ENCODE measurements at places on chromosomes 5 and 9.

DNA sequence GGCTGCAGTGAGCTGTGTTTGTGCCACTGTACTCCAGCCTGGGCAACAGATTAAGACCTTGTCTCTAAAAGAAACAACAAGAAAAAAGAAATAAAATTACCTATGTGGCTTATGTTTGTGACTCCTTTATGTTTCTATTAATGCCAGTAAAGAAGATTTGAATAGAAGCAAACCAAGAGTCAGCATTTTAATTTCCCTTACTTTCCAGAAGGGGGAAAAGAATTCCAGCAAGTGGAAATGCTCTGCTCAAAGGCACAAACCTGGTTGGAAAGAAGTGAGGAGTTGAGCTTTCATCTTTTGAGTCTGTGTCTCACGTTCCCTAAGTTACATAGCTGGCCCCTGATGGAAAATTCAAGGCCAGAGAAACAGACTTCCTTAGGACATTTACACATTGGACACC, 23.6 kb upstream of the ELL2 start:
- no peak for DNase-seq

DNA sequence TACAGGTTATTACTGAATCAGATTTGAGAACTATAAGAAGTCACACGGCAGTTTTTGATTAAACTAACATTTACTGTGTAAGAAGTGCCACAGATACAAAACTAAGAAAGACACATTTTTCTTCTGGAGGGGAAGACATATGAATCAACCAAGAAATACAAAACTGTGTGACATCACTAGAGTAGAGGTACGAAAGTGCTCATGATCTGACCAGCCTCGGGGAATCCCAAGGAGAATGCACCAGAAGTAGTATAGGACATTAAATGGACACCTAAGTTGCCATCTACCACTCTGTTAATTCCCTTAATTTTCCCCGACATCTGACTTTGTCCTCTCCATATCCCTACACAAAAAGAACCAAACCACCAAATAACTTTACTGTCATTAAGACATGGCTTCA, 5.3 kb upstream of the IFNK start:
- no peak for DNase-seq

DNA sequence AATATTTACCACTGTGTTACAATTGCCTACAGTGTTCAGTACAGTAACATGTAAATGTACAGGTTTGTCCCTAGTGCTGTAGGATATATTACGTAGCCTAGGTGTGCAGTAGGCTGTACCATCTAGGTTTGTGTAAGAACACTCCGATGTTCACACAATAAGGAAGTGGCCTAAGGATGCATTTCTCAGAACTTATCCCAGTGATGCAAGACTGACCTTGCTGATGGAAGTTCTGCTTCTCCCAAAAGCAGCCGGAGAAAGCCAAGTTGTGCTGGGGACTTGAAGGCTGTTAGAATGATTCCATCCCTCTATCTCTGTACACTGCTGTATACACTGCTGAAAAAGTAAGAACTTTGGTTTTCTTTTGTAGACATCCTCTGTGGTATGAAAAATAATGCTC, 21.6 kb downstream of the NEUROG1 start:
- no peak for DNase-seq

GRCh38 chr5:142313682-142314081, 11.1 kb downstream of the SPRY4 start:
- no peak for DNase-seq

DNA sequence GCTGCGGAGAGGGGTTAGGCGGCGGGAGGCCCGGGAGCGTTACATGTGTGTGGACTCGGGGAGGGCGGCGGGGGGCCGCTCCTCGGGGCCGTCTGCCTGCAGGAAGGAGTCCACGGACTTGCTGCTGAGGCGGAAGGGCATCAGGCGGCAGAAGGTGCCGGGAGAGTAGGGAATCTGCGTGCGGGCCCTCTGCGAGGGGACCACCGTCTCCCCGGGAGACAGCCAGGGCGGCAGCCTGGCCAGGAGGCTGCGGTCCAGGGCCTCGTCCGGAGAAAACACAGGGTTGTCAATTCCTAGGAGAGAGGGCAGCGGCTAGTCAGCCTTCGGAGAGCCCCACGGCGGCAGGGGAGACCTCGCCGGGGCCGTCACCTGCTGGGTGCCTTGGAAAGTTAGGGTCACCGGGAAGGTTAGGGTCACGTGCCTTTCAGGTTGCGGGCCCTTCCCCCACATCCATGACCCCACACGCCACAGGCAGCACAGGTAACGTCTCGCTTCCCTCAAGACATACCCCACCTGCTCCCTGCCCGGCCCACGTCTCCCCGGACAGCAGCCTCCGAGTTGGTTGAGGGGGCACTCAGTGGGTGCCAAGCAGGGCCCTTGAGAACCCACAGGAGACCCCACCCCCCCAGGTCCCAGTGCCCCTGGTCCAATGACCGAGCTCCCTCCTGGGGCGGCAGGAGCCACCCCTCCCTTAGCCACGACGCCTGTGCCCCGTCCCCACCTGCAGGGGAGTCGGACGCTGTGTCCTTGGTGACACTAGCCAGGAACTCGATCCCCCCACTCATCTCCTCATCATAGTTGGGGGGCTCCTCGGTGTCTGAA, 32.1 kb downstream of the EXOC3 start:
- no peak for DNase-seq

DNA sequence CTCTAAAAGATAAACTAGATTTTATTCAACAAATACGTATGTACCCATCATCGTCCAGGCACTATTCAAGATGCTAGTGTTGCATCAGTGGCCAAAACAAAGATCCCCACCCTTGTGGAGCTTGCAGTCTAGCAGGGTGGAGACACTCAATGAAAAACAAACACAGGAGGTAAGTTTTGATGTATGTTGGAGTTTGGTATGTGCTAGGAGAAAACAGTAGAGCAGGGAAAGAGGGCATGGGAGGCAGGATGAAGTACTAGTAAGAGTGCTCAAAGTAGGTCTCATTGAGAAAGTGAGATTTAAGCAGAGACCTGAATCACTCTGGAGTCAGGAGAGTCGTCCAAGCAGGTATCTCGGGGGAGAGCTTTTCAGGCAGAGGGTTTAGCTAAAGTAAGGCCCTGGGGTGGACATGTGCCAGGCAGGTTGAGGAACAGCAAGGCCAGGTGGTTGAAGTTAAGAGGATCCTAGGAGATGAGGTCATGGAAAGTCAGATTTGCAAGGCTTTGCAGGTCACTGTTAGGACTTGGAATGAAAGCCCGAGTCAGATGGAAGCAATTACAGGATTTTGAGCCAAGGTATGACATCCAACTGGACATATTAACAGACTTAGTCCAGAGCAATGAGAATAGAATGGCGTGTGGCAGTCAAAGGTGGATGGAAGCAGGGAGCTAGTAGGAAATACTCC, 9.2 kb downstream of the SNX18 start:
- DNase-seq: no peak

DNA sequence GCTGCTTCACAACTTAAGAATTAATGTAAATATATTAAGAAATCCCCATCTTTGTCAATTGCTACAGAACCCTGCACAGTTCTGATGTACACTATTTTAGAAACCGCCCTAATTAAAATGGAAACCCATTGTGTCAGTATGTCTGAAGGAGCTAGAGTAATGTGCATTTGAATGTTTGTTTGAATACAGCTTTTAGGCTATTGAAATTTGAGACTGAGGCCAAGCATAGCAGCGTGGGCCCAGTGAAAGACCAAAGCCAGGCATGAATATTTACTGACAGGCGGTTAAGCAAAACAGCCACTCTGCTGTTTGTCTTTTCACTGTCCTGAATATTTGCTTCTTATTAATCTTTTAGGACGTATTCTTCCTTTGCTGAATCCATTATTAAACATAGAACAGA, 252.3 kb downstream of the IZUMO3 start:
- no peak for DNase-seq

DNA sequence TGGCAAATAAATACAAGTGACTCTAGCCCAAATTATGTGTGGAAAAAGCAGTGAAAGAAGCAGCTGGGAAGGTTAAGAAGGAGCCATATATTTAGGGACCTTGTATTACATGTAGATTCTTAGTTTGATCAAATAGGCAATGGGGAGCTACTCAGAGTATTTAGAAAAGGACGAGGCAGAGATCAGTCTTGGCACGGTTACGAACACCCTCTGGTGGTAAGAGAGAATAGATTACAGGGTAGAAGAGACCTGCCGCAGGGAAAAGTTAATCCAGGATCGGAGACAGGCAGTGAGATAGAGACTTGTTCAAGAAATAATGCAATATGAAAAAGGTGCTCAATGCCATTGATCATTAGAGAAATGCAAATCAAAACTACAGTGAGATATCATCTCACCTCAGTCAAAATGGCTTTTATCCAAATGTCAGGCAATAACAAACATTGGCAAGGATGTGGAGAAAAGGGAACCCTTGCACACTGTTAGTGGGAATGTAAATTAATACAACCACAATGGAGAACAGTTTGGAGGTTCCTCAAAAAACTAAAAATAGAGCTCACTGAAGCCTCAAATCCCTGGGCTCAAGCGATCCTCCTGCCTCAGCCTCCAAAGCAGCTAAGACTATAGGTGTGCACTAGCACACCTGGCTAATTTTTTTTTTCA, 12.0 kb downstream of the INIP start:
- DNase-seq: peak; percentile 83

DNA sequence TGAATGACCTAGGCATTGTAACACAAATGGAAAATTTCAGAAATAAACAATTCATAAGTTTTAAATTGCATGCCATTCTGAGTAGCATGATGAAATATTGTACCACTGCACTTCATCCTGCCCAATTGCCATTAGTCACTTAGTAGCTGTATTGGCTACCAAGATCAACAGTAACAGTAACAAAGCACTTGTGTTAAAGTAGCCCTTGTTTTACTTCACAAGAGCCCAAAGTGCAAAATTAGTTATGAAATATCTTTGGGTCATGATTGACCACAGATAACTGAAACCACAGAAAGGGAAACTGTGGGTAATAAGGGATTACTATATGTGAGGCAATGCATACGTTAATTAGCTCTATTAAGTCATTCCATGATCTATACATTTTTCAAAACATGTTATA, 33.3 kb upstream of the RORB start:
- no peak for DNase-seq

- no peak for DNase-seq
These were observed 33.5 kb downstream of the LNPEP start for GRCh38 chr5:96969366-96969765.

DNA sequence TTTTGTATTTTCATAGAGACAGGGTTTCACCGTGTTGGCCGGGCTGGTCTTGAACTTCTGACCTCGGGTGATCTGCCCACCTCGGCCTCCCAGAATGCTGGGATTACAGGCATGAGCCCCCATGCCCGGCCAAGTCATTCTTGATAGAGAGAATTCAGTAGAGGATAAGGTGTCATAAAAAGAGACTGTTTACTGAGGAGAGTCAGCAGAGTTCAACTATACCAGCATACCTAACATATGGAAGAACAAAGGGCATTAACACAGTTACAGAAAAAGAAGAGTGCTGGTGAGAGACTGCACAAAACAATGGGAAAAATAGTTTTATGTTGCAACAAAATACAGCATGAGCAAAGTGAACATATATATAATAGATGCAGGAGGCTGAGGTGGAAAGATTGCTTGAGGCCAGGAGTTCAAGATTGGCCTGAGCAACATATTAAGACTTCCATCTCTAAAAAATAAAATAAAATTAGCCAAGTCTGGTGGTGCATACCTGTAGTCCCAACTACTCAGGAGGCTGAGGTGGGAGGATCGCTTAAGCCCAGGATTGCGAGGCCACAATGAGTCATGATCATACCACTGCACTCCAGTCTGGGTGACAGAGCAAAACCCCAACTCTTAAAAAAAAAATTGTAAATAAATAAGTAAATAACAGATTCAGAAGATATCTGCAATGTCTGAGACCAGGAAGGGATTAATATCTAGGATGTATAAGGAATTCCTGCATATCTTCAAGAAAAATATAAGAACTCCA, 19.5 kb downstream of the B4GALT1 start:
- DNase-seq: no peak

DNA sequence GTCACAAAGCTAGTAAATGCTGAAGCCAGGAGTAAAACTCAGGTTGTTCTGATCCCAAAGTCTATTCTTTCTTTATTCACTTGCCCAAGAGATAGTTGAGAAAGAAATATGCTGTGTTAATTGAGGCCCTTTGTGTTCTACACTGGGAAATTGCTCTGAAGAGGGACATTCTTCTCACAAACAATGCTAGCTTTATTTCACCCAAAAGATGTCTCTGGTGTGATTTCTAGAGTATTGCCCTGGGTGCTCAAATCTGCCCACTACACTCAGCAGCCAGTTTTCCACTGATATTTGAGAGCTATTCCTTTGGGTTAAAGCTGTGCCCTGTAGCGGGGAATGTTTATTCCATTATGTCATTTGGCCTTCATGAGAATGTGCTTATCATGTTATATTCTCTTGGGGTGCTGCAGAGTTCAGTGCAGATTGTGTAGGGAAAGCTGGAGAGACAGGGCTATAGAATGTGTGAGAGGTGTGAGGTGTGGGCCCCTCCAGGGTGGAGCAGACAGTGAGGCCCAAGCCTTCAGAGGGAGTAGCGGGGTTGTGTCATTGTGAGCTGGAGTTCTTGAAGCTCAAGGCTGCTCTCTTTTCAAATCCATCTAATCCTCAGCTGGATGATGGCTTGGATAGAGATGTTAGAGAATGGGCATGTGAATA, 21.0 kb upstream of the C5orf63 start:
- peak; percentile 53 for DNase-seq

- DNase-seq: no peak
These were observed 190.9 kb downstream of the FSTL4 start for GRCh38 chr5:133421394-133421793.

- DNase-seq: no peak
These were observed 265.9 kb downstream of the ICE1 start for GRCh38 chr5:5688194-5688924.

DNA sequence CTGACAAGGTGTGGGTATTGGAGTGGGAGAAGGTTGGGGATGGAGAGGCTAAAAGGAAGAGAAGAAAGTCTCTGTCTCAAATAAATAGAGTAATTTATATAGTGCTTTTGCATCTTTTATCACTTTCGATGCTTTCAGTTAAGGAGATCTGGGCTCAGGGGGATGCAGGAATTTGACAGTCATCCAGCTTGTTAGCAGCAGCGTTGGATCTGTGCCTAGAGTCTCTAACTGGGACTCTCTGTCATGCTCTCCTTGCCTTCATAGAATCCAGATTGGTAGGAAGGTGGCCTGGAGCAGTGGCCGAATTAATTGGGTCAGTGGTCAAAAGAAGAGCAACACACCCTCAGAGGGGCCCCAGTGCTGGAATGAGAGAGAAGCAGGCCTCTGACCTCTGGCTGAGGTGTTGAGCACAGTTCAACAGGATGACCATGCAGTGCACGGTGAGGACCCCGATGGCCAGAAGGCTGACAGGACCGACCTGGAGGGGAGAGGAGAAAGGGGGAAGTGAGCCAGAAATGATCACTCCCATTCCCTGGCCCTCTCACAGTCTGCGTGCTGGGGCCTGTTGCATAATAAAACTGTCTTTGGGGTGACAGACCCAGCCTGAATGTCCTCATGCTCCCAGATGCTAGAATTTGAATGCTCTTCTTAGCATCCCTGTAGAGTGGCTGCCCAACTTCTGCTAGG, 7.6 kb downstream of the SLC36A3 start:
- peak; percentile 15 for DNase-seq

Measured in Ammon's horn (tissue), 1 donor.